ENCODE measurements at places on chromosomes 6 and 20. TPM values are rescaled to one million over a fixed set of nuclear protein-coding genes. Genes with fewer than 3 reads are reported as not detected.

Gene ADTRP
- total RNA-seq, result not detected

Gene TSHZ2
- total RNA-seq, result not detected

Gene SLC17A3
- 0.86 TPM for total RNA-seq

Gene FAM217A
- total RNA-seq, result not detected

Gene ADGRG6
- 38.2 TPM for total RNA-seq

Gene SNAI1
- total RNA-seq, result 15.2 TPM

Gene CTCFL
- total RNA-seq, result not detected

Gene SIRPA
- total RNA-seq, result 27.6 TPM

Gene FAM162B
- total RNA-seq, result not detected

Gene GRM1
- total RNA-seq, result 0.02 TPM

Gene CBLN4
- total RNA-seq, result not detected

Gene HLA-DOB
- not detected for total RNA-seq

Gene KHDRBS2
- total RNA-seq, result not detected

Gene GPSM3
- total RNA-seq, result 0.46 TPM

Gene GRIK2
- 0.39 TPM for total RNA-seq

Gene POM121L2
- not detected for total RNA-seq

Gene WFDC12
- total RNA-seq, result not detected

Gene XKR7
- not detected for total RNA-seq

Gene OR2B6
- total RNA-seq, result 0.14 TPM

Gene PPP1R14C
- total RNA-seq, result 1.6 TPM

Gene BHLHE23
- not detected for total RNA-seq

Gene TRAPPC3L
- not detected for total RNA-seq

Gene KIFC1
- 39.0 TPM for total RNA-seq

Gene DLL1
- total RNA-seq, result 0.45 TPM

Gene CD83
- 1.9 TPM for total RNA-seq

Gene MTFR2
- 11.6 TPM for total RNA-seq

Gene RFX6
- not detected for total RNA-seq

Gene ERMARD
- 6.4 TPM for total RNA-seq

Gene PERP
- total RNA-seq, result 85.8 TPM

Gene FNDC1
- 0.06 TPM for total RNA-seq

Gene TFAP2B
- total RNA-seq, result not detected

Gene C2
- 0.23 TPM for total RNA-seq

Gene CRISP2
- total RNA-seq, result not detected

Gene MACROD2
- 0.74 TPM for total RNA-seq

Gene B3GALT4
- total RNA-seq, result 0.57 TPM

Gene SEMG1
- total RNA-seq, result not detected

Gene SMPDL3A
- total RNA-seq, result 4.4 TPM

Gene DUSP15
- total RNA-seq, result 1.6 TPM

Gene NRM
- total RNA-seq, result 26.1 TPM

Gene TRIM10
- not detected for total RNA-seq

Gene TMEM74B
- total RNA-seq, result 3.7 TPM

Gene PI3
- total RNA-seq, result 2.1 TPM

Gene MAS1
- not detected for total RNA-seq

Measured in A549 treated with GW870086 at 1 μM for 4 hours (cell line).